ENCODE measurements at places on chromosomes 13 and 19. TPM values are rescaled to one million over a fixed set of nuclear protein-coding genes. Genes with fewer than 3 reads are reported as not detected.

GRCh38 chr13:59633290-59633689 lies 530.4 kb downstream of the DIAPH3 start:
- H3K27me3 ChIP-seq = no peaks in the 10 kb centered on the region
- no peak for DNase-seq
- H3K36me3 ChIP-seq = no peaks in the 10 kb centered on the region
- H3K4me1 ChIP-seq = 0 out of 2 replicates have a peak, but pooled peaks cover 4% of the 10 kb centered on the region
- no peak overlapping the region for H3K27ac ChIP-seq

- H3K27me3 ChIP-seq = no peaks in the 10 kb centered on the region
- no peak for DNase-seq
- no peaks in the 10 kb centered on the region for H3K4me1 ChIP-seq
- H3K27ac ChIP-seq = no peak overlapping the region
These were observed 353.5 kb downstream of the DACH1 start for GRCh38 chr13:71513411-71514033.

- no peak overlapping the region for H3K4me3 ChIP-seq
- H3K36me3 ChIP-seq = peaks cover 40% of the 10 kb centered on the region
- H3K4me1 ChIP-seq = no peaks in the 10 kb centered on the region
- DNase-seq = no peak
- H3K27ac ChIP-seq = no peak overlapping the region
- H3K27me3 ChIP-seq = no peaks in the 10 kb centered on the region
These were observed 9.7 kb downstream of the ADAT3 start for GRCh38 chr19:1914826-1915341.

GRCh38 chr13:28564030-28564429 lies 69.1 kb upstream of the FLT1 start:
- DNase-seq = no peak
- no peaks in the 10 kb centered on the region for H3K27me3 ChIP-seq
- no peak overlapping the region for H3K4me3 ChIP-seq
- H3K36me3 ChIP-seq = no peaks in the 10 kb centered on the region
- no peak overlapping the region for H3K27ac ChIP-seq
- no peaks in the 10 kb centered on the region for H3K4me1 ChIP-seq

Gene IGFL2
- total RNA-seq = not detected

GRCh38 chr13:99237981-99238662 lies 20.1 kb downstream of the GPR18 start:
- H3K4me1 ChIP-seq = no peaks in the 10 kb centered on the region
- H3K36me3 ChIP-seq = peaks cover 30% of the 10 kb centered on the region
- no peak overlapping the region for H3K27ac ChIP-seq
- DNase-seq = no peak
- no peaks in the 10 kb centered on the region for H3K27me3 ChIP-seq

DNA sequence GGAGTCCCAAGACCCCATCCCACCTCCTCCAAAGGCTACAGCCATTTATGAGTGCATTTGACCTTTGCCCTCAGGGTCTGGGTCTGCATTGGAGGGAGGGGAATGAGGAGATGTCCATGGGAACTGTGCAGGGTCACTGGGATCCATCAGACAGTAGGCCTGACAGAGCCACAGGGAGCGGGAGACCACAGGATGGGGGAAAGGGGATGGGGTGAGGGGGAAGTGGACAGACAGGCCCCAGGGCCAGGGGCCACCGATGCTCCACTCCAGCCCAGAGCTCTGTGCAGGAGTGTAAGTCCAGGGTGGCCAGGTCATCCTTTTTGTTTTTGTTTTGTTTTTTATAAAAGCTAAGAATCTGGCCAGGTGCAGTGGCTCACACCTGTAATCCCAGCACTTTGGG lies 82.5 kb downstream of the CHST8 start:
- no peaks in the 10 kb centered on the region for H3K27me3 ChIP-seq
- DNase-seq = no peak
- H3K4me3 ChIP-seq = no peak overlapping the region
- H3K27ac ChIP-seq = no peak overlapping the region
- no peaks in the 10 kb centered on the region for H3K4me1 ChIP-seq

Gene LILRA6
- total RNA-seq = not detected

GRCh38 chr19:12137221-12137940 lies 2.8 kb downstream of the ZNF20 start:
- H3K27me3 ChIP-seq = no peaks in the 10 kb centered on the region
- peak overlapping the region; percentile 45 for H3K4me3 ChIP-seq
- no peak overlapping the region for H3K27ac ChIP-seq
- peak; percentile 33 for DNase-seq
- peaks cover 62% of the 10 kb centered on the region for H3K36me3 ChIP-seq

- no peaks in the 10 kb centered on the region for H3K27me3 ChIP-seq
- peak overlapping the region; percentile 78 for H3K4me3 ChIP-seq
- no peak overlapping the region for H3K27ac ChIP-seq
- DNase-seq = no peak
- H3K36me3 ChIP-seq = no peaks in the 10 kb centered on the region
These were observed 4.4 kb downstream of the JAK3 start for GRCh38 chr19:17843292-17843827.

Gene GRIN3B
- 1.4 TPM for total RNA-seq

GRCh38 chr13:97434397-97435201 lies 630 bp downstream of the RAP2A start:
- peak overlapping the region; percentile 99 for H3K4me3 ChIP-seq
- H3K27me3 ChIP-seq = no peaks in the 10 kb centered on the region
- peaks cover 4% of the 10 kb centered on the region for H3K4me1 ChIP-seq
- peaks cover 7% of the 10 kb centered on the region for H3K36me3 ChIP-seq
- peak; percentile 44 for DNase-seq

DNA sequence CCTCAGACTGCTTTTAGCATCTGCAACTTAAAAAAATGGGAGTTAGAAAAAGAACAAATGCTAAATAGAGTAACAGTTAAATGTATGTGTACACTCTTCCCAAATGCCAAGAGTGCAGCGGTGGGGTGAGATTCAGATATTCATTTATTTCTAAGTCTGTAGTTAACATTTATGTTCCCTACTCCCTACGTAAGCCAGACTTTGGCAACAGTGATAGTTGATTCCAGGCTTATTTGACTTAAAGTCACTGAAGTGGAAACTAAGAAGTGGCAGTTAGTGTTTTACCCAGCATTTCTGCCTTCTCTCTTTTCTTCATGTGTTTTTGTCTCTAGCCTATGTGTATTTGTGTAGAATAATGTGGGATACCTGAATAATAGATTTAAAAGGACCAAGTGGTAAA lies 4.5 kb downstream of the MIR17HG start:
- peaks cover 81% of the 10 kb centered on the region for H3K36me3 ChIP-seq
- peak overlapping the region; percentile 37 for H3K4me3 ChIP-seq
- H3K4me1 ChIP-seq = no peaks in the 10 kb centered on the region
- no peaks in the 10 kb centered on the region for H3K27me3 ChIP-seq
- no peak overlapping the region for H3K27ac ChIP-seq

Gene ZNF780A
- 18.7 TPM for total RNA-seq

Gene C19orf81
- 11.0 TPM for total RNA-seq

DNA sequence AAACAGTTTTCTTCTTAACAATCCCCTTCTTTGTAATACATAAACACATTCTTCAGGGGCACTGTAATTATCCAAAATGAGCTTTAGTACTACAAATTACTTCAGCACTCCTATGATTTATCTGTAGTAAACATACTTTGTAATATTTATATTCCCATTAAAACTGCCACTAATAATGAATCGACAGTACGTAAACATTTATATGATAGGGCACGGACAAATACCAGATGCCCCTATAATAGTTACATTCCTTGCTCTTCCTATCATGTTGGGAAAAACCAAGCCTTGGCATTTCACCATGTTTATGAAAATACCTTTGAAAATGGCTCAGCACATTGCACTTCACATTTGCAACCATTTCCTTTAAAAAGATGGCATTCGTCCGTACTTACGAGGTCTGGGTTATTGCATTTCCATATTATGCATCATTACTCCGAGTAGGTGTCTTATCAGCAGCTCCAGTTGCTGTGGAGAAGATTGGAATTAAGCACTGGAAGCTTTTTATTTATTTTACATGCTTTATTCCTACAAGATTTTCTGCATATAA lies 1043.4 kb downstream of the DIAPH3 start:
- no peaks in the 10 kb centered on the region for H3K36me3 ChIP-seq
- H3K4me3 ChIP-seq = no peak overlapping the region
- H3K4me1 ChIP-seq = no peaks in the 10 kb centered on the region
- no peak for DNase-seq
- no peak overlapping the region for H3K27ac ChIP-seq

Gene SPACA4
- total RNA-seq = not detected

Gene IGFL3
- total RNA-seq = not detected

DNA sequence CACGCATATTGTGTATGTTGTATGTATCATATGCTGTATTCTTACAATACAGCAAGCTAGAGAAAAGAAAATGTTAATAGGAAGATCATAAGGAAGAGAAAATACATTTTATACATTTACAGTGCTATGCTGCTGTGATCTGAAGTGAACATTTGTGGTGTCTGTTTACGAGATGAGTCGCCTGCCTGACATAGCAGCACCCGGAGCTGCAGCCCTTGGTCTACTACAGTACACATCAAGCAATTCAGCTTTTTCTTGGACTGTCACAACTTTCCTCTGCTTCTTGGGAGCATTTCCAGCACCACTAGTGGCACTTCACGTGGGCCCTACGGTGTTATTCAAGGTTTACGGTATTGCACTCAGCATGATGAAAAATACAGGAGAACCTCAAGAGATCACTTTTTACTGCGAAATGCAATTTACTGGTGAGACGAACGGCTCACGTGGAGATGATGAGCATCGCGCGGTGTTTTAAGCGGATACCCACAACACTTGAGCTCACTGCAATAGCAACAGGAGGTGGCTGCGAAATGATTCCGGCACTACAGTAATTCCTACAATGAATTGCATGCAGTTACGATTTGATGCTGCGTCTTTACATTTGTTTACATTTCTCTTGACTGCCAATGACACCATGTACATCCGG lies 308.4 kb downstream of the FGF9 start:
- no peaks in the 10 kb centered on the region for H3K36me3 ChIP-seq
- no peaks in the 10 kb centered on the region for H3K27me3 ChIP-seq
- H3K4me3 ChIP-seq = no peak overlapping the region
- H3K4me1 ChIP-seq = no peaks in the 10 kb centered on the region
- H3K27ac ChIP-seq = no peak overlapping the region

- H3K36me3 ChIP-seq = no peaks in the 10 kb centered on the region
- no peak overlapping the region for H3K27ac ChIP-seq
- H3K27me3 ChIP-seq = no peaks in the 10 kb centered on the region
- DNase-seq = no peak
- no peaks in the 10 kb centered on the region for H3K4me1 ChIP-seq
- no peak overlapping the region for H3K4me3 ChIP-seq
These were observed 42.1 kb downstream of the LPAR6 start for GRCh38 chr13:48370815-48371214.

DNA sequence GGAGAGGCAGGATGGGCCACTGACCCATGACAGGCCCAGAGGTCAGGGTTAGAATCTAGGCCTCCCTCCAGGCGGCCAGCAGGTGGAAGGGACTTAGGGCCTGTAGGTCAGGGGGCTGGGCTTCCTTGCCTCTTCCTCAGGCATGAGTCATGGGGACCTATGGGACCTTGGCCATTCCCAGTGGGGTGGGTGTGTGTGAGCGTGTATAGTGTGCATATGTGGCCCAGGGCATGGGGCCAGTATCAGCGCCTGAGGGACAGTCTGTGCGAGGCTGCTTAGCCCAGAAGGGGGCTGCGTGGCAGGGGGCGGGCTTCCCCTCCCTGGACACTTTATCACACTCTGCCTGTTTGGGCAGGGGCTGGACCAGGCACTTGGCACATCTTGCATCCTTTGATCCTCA lies 13.3 kb downstream of the KCTD15 start:
- no peaks in the 10 kb centered on the region for H3K4me1 ChIP-seq
- no peak overlapping the region for H3K27ac ChIP-seq
- no peak for DNase-seq
- no peak overlapping the region for H3K4me3 ChIP-seq

Gene APOC4
- total RNA-seq = not detected

Gene CFAP97D2
- not detected for total RNA-seq

- peaks cover 38% of the 10 kb centered on the region for H3K36me3 ChIP-seq
These were observed 35.9 kb downstream of the COG3 start for GRCh38 chr13:45500492-45501174.

Gene RDH8
- 0.13 TPM for total RNA-seq

Gene KLK11
- not detected for total RNA-seq

- no peaks in the 10 kb centered on the region for H3K27me3 ChIP-seq
- no peak overlapping the region for H3K27ac ChIP-seq
- no peaks in the 10 kb centered on the region for H3K36me3 ChIP-seq
- H3K4me1 ChIP-seq = no peaks in the 10 kb centered on the region
These were observed 861.9 kb downstream of the GPC5 start for GRCh38 chr13:92260363-92260762.
